Activated CD8-positive, alpha-beta memory T cell treated with anti-CD3 and anti-CD28 coated beads for 48 hours (primary cell): ENCODE measurements at places on chromosomes 4 and X.

GRCh38 chr4:72295966-72296557, 264.3 kb downstream of the NPFFR2 start:
- DNase-seq, result no peak

- DNase-seq, result no peak
Observed at GRCh38 chrX:2782171-2782570, 30.3 kb downstream of the XG start.

DNA sequence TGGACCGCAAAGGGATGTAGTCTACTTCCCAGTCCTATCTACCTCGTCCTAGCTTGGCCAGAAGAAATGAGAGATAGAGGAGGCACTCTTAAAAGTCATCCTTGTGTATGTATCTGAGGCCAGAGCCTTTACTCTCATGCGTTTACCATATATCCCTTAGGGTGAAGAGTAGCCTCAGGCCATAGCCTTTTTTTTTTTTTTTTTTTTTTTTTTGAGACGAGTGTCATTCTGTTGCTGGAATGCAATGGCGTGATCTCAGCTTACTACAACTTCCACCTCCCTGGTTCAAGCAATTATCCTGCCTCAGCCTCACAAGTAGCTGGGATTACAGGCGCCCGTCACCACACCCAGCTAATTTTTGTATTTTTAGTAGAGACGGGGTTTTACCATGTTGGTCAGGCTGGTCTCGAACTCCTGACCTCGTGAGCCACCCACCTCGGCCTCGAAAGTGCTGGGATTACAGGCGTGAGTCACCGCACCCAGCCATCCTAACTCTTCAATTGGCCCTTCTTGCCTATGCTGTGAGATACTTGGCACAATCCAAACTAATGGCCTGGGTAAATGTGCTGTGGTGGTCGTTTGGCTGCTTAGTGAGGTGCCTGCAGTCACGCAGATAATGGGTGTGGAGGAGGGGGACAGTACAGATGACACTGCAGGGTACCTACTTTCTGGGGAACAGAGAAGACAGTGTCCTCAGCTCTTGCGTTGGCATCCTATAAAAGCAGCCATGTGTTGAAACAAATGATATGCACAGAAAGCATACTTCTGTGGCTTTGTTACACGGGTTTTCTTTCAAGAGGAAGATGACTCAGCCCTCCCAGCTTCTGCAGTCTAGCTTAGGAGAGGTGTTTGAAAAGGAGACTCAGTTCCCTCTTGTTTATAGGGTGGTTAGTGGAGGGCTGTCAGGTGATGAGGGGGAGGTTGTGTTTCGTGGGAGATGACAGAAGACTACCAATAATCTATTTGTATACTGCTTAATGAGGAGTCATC, 10.4 kb upstream of the DGAT2L6 start:
- DNase-seq, result no peak

DNA sequence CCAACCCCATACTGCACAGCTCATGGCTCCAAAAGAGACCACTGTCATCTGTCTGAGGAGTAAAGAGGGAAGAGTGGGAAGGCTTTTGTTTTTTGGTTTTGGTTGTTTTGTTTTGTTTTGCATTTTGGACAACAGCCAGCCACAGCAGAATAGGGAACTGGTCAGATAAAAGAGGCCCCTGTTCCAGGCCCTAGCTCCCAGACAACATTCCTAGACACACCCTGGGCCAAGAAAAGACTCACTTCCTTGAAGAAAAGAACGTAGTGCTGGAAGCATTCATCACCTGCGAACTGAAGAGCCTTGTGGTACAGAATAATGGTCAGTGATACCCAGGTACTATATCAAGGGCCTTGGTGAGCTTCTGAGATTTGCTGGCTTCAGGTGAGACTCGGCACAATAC, 619.4 kb upstream of the SPANXN1 start:
- DNase-seq, result no peak

- no peak for DNase-seq
Observed at GRCh38 chr4:48073567-48074103, 57.1 kb downstream of the NIPAL1 start.

- DNase-seq, result peak; percentile 65
Observed at GRCh38 chrX:46758956-46759644, at the start of gene SLC9A7. Gene SLC9A7, minus strand, starts transcription at chrX:46759118. Its CDS starts 89 bp downstream, at chrX:46759029.

- no peak for DNase-seq
Observed at GRCh38 chr4:147863808-147864472, 132.1 kb downstream of the ARHGAP10 start.

- no peak for DNase-seq
Observed at GRCh38 chr4:123889507-123889906, 492.9 kb downstream of the SPRY1 start.

DNA sequence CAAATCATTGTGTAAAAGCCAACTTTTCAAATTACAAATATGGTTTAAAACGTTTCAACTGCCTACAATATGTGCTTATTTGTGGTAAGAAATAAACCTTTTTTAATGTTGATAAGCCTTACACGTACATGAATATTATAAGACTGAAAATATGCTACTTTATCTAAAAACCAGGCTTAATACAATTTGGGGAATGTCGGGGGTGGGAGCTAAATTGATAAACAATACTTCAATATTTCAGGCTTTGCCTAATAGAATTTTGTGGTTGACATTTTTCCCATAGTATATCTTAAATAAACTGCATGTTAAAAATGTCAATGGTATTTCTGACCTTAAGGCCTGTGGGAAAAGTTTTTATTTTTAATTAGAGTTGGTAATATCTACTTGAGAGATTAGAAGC, 69.8 kb upstream of the SLIT2 start:
- no peak for DNase-seq

- no peak for DNase-seq
Observed at GRCh38 chrX:56783450-56783831, 54.4 kb downstream of the NBDY start.

DNA sequence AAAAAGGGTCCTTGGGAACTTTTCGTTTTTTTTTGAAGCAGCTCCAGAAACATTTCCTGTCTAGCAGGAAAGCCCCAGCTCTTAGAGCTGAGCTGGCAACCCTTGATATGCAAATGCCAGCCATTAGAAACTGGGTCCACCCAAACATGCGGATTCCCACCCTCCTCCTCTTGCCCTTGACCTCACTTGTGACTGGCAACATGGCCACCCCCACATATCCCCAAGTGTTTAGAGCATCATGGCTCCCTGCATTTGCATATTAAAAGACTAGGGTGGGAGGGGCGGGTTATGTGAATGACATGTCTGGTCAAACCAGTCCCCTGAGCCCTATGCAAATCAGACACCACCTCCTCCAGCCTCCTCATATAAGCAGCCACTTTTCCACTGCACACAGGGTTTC, 671.1 kb downstream of the FAT4 start:
- no peak for DNase-seq

- no peak for DNase-seq
Observed at GRCh38 chr4:185205697-185206342, 2.0 kb upstream of the CFAP97 start.

DNA sequence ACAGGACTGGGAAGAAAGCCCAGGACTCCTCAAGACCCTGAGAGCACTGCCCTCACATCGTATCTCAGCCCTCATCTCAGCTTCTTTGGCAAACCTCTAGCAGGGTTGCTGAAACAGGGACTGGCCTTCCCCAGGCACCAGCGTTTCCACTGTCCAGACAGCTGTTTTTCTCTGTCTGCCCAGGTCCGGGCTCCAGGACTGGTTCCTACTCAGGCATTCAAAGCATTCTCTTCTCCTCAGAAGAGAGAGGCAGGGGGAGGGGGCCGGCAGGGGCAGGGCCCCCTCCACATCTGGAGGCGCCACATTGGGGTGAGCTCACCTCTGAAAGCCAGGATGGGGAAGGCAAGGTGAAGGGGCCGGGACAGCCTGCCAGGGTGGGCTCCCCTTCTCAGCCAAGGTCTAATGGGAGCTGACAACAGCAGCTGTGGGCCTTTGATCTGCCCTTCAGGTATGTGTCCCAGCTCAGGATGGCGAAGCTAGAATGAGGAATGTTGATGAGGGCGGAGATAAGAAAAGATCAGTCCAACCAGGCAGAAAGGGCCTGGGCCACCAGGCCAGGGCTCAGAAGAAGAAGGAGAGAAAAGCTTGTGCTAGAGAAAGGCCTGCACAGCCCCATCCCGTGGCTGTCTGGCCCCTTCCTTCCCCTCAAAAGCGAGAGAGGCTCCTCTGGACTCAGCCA, 60.4 kb downstream of the PJA1 start:
- no peak for DNase-seq

- DNase-seq, result no peak
Observed at GRCh38 chr4:111602848-111603247, 542.4 kb upstream of the FAM241A start.

- DNase-seq, result no peak
Observed at GRCh38 chr4:73682508-73682907, 57.9 kb upstream of the CXCL8 start.

- no peak for DNase-seq
Observed at GRCh38 chr4:53557669-53558064, 33.6 kb downstream of the LNX1 start.

DNA sequence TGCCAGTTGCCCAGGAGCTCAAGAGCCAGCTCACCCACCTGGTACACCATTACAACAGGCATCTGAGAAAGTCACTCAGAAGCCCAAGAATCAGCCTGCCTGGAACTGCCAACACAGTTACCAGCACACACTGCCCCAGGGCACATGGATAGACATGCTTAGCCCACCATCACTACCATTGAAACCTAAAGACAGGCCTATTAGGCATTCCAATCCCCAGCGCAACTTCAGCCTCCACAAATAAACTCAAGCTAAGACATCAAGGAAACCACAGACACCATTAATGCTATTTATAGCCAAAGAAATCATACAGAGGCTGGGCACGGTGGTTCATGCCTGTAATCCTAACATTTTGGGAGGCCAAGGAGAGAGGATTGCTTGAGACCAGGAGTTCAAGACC, 42.3 kb downstream of the ATRX start:
- DNase-seq, result no peak

- DNase-seq, result no peak
Observed at GRCh38 chr4:2934077-2934812, 29.0 kb downstream of the NOP14 start.

DNA sequence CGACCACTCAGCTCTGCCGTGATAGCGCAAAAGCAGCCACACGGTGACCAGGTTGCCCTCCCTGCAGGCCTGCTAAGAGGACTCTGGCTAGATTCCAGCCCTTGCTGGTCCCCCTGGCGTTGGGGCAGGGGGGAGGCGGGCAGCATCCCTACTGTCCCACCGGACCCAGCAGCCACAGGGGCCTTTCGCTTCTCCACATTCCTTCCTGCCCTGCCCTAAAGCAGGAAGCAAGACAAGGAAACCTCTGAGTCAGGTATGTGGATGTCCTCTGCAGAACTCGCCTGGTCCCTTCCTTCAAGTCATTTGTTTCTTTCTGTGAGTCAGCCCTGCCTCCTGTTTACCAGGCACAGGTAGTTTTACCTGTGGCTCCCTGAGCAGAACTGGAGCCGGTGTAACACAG, 60.2 kb upstream of the CLDN34 start:
- DNase-seq, result no peak

- no peak for DNase-seq
Observed at GRCh38 chr4:6362243-6362885, 92.7 kb downstream of the WFS1 start.

GRCh38 chrX:74216421-74216820, 87.6 kb upstream of the ZCCHC13 start:
- no peak for DNase-seq

GRCh38 chrX:8783097-8783713, 18.0 kb downstream of the FAM9A start:
- DNase-seq, result no peak

GRCh38 chr4:33078145-33078544, 2358.0 kb downstream of the PCDH7 start:
- DNase-seq, result no peak

- DNase-seq, result no peak
Observed at GRCh38 chr4:40178672-40179071, 18.2 kb upstream of the RHOH start.

- DNase-seq, result no peak
Observed at GRCh38 chr4:124427095-124427767, 285.3 kb downstream of the ANKRD50 start.

GRCh38 chr4:142402900-142403299, 443.2 kb downstream of the INPP4B start:
- no peak for DNase-seq

DNA sequence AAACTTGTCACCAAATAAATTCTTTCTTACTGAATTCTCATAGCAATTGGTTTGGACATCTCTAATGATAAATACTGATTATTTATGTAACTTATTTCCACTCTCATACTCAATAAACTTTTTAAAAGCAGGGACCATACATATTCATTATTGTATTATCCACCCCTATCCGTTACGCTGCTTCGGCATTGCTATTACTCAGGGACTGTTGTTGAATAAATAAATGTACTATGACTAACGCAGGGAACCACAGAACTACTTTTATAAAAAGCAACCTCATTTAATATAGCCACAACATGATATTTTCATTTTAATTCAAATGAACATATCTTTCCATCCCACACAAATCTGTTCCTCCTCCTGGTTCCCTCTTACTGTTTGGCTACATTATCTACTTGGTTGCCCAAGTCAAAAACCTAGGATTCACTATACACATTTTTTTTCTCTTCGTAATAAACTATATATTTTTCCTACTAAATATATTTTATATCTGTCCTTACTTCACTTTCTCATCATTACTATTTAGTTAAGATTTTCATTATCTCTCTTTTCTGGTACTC, 14.9 kb upstream of the ANKRD50 start:
- DNase-seq, result no peak

- DNase-seq, result no peak
Observed at GRCh38 chr4:47654972-47655693, 170.1 kb downstream of the ATP10D start.

DNA sequence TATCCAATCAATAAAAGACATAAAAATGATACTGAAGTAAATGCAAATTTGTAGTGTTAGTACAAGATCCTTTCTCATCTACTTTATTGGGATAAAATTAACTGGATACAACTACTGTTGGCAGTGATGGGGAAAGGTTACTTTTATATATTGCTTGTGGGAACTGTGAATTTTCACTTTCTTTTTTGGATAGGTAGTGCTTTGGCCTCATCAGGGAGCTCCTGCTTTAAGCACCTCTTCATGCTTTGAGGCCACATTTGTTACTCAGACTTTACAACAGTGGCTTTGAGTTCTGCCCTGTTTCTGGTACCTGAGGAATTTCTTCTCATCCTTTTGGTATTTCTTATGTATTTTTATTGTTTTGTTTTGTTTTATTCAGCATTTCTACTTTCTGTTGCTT, 316.8 kb upstream of the ZCCHC13 start:
- no peak for DNase-seq

DNA sequence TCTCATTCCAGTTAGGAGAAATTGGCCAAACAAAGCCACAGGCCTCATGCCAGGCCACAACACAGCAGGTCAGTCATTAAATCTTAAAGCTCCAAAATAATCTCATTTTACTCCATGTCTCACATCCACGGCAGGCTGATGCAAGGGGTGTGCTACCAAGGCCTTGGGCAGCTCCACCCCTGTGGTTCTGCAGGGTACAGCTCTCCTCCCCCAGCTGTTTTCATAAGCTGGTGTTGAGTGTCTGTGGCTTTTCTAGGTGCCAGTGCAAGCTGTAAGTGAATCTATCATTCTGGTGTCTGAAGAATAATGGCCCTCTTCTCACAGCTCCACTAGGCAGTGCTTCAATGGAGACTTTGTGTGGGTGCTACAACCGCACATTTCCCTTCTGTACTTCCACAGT, 949.2 kb downstream of the TECRL start:
- no peak for DNase-seq

- DNase-seq, result no peak
Observed at GRCh38 chrX:32045149-32045548, 973.3 kb upstream of the FTHL17 start.
